H9 (cell line): ENCODE measurements at places on chromosomes 2 and 18. TPM values are rescaled to one million over a fixed set of nuclear protein-coding genes. Genes with fewer than 3 reads are reported as not detected.

- no peak for DNase-seq
These were observed 80.4 kb upstream of the RND3 start for GRCh38 chr2:150567771-150568301.

TNFRSF11A gene
- 7.8 and 8.1 TPM in 2 replicates for total RNA-seq

- DNase-seq, result no peak
These were observed 825 bp downstream of the THUMPD2 start for GRCh38 chr2:39778233-39778632.

ALLC gene
- not detected in 2 replicates for total RNA-seq

CCDC85A gene
- total RNA-seq, result 0.17 TPM in 1 of 2 replicates, not detected in the other

DNA sequence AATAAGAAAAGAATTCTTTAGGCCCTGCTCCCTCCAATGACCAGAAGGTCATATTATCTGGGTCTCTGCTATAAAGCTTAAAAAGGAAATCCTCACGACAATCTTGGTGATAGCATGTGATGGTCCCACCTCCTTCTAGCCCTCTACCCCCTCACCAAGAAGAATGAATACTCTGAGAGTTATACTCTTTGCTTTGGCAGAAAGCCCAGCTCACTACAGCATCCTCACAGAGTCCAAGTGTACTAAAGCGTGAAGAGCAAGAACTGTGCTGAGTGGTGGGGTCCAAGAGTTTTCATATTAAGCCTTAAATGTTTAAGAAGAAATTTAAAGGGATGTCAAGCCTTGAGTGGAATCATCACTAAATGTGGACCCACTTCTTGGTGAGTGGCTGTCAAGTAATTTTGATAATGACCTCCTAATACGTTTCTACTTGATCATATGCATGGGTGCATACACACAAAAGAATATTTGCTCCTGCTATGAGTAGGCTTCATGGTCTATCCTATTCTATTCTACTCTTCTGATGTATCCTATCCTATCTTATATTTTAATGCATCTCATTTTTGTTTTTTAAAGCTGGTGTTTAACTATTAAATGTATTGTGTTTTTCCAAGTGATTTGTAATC lies 16.5 kb upstream of the SERPINB7 start:
- DNase-seq, result no peak

SH2D6 gene
- 0.61 TPM in 2 replicates for total RNA-seq

DNA sequence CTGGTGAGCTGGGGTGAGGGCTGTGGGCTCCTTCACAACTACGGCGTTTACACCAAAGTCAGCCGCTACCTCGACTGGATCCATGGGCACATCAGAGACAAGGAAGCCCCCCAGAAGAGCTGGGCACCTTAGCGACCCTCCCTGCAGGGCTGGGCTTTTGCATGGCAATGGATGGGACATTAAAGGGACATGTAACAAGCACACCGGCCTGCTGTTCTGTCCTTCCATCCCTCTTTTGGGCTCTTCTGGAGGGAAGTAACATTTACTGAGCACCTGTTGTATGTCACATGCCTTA lies 10.5 kb downstream of the PROC start:
- no peak for DNase-seq
